NCI-H2081 treated with DMSO at 0.1 percent for 48 hours (cell line): ENCODE measurements at places on chromosomes 5 and 9.

DNA sequence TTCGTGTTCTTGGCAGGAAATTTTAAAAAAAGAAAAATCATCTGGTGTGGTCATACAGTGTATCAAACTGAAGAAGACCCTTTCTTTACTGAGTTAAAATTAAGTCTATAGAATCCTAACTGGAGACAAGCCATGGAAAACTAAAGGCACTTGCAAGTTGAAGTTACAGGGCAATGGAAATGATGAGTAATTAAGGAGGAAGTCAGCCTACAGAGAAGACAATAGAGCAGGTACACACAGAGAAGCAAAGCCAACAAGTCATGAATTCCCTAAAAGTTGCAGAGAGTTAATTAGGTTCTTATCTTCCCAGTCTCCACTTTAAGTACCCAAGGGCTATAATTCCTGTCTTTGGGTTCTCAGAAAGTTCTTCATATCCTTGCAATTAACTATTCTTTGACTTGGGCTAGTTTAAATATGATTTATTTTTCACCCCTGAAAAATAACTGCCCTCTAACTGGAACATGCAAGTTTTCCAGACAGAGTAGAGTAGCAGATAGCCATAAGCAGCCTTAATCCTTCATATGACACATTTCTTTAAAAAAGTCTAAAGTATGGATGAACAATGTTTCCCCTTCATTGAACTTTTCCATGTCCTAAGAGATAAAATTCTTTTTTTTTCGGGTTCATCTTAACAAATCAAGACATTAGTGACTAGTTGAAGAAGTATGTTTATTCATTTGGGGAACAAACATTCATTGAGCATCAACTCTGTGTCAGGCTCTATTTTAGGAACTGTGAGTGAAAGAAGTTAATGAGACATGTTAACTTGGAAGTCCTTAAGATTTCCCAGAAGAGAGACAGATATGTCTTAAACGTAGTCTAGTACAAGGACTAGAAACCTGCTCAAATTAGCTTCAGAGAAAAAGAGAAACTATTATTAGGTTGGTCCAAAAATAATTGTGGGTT lies 5.2 kb upstream of the ITGA2 start:
- no peak for DNase-seq

- DNase-seq: no peak
Measured at GRCh38 chr5:154712518-154713437, 42.4 kb upstream of the LARP1 start.

GRCh38 chr5:60494635-60495034 lies 205.3 kb downstream of the DEPDC1B start:
- no peak for DNase-seq

DNA sequence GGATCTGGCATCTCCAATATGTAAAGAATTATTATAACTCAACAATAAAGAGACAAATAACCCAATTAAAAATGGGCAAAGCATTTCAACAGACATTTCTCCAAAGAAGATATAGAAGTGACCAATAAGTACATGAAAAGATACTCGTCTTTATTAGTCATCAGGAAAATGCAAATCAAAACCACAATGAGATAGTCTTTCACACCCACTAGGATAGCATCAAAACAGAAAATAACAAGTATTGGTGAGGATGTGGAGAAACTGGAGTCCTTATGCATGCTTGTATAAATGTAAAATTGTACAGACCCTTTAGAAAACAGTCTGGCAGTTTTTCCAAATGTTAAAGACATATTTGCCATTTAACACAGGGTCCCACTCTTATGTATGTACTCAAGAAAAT lies 39.1 kb upstream of the ITGA1 start:
- DNase-seq: no peak

GRCh38 chr5:172881691-172882370 lies 47.8 kb downstream of the ERGIC1 start:
- DNase-seq: no peak

- DNase-seq: no peak
Measured at GRCh38 chr9:118809160-118809625, 560.0 kb downstream of the BRINP1 start.

GRCh38 chr9:15268317-15268716 lies 38.7 kb downstream of the TTC39B start:
- DNase-seq: no peak
